ENCODE measurements at places on chromosomes 11 and 22.

DNA sequence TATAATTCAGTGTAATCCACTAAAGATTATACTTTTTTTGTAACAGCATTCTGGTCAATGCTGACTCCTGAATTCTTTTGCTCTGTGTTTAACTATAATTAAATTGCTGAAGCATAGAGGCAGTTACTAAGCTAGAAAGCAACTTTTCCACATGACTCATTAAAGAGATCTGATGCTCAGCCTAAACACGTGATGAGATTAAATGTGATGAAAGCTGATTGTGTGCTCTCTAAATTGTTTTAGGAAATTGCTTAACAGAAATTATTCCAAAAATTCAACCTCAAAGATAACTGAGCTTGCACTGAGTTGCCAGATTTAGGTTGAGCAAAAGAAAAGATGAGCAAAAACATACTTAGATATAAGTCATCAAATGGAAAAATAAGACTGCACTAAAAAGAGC is 1033.6 kb downstream of the FAM181B start:
- no peak for DNase-seq

GRCh38 chr11:94111241-94111640 is 17.4 kb upstream of the PANX1 start:
- DNase-seq: no peak

DNA sequence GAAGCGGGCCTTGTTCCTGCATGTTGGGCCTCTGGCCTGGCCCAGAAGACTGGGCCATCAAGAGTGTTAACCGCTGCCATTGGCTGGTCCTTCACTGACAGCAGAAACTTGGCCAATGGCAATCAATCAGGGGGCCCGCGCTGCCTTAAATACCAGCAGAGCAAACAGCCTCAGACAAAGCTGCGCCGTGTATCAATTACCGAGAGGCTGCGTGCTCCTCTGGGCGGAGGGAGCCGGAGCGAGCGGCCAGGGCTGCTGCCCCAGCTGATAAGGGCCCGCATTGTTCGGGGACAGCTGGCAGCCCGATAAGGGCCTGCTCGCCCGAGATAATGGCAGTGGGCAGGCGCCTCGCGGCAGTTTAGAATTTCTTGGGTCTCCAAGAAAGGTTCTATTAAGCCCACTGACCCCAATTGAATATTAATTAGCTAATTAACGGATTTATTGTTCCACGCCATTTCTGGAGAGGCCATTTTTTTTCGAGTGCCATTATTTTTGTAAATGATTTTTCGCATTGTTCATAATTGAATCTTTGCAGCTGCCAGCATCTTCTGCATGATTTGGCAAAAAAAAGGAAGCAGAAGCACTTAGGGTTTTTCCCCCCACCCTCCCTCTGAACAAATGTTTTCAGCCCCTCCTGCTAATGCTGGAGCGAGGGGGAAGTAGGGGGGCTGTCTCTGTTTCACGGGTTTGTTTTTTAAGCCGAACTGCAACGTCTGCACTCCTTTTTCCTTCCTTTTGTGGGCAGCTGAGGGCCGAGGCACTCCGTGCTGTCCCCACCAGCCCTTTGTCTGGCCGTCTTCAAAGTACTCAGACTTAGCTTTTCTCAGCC is 37.6 kb upstream of the RIC3 start:
- DNase-seq: no peak

DNA sequence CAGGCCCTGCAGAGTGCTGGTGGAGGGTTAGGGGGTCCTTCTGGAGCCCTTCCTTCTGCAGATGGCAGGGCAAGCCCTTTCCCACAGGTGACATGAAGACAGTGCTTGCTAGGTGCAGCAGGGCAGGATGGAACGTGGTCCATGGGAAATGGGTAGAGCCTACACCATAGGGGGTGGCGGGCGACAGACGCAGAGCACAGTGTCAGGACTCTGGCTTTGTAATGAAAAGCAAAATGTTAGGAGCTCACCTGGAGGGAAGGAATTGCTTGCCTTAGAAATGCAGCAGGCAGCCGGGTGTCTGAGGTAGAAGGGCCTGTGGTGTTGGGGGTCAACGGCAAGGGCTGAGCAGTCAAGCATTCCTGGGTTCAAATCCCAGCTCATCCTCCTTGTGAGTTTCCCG is 54.9 kb downstream of the ARHGAP8 start:
- DNase-seq: no peak

GRCh38 chr22:39748877-39749276 is 144.7 kb downstream of the ENTHD1 start:
- DNase-seq: peak; percentile 33

GRCh38 chr22:49720279-49720959 is 107.3 kb downstream of the BRD1 start:
- DNase-seq: no peak

DNA sequence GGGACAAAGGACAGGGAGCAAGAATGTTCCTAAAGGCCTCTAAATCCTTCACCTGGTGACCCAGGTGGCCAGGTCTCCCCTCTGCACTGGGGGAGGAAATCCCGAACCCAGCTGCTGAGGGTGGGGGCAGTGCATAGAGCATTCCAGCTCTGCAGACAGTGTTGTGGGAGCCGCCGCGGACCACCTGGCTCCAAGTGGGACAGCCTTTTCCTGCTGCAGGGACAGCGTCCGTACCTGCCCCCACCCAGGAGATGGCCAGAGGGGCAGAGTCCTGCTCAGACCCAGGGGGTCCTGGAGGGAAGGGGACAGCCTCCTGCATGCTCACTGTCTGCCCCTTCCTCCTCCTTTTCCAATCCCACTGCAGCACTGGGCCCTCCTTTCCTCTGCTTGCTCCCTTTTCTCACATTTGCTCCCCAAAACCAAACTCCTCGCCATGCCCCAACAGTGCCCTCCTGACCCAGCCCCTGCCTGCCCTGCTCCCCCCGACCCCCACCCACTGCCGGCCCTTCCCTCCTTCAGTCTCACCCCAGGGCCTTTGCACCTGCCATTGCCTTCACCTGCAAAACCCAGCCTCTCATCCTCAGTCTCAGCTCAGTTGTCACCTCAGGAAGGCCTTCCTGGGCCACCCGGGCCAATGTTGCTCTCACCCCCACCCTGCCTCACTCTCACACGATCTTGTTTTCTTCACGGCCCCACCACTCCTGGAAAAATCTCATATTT is 12.8 kb downstream of the PNPLA5 start:
- DNase-seq: no peak

GRCh38 chr11:13053255-13053917 is 44.3 kb downstream of the RASSF10 start:
- no peak for DNase-seq

DNA sequence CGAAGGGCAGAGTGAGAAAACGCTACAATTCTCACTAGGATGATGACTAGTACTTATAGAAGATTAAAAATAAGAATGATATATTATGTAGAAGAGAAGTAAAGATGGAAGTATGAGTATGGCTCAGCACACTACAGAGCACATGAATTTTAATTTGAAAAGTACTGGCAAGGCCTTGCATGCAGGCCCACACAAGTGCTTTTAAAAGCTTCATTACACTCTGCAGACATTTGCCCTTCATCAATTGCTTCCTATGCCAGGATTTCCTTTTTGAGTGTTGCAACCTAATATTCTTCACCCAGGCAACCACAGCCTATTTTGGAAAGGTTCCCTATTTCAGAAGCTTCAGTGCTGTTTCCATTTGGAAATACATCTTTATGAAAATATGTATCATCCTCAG is 81.1 kb downstream of the LARGE2 start:
- DNase-seq: no peak

GRCh38 chr22:31241200-31241599 is 29.1 kb downstream of the LIMK2 start:
- DNase-seq: no peak
